NCI-H1694 (cell line): ENCODE measurements at places on chromosomes 16 and 17.

DNA sequence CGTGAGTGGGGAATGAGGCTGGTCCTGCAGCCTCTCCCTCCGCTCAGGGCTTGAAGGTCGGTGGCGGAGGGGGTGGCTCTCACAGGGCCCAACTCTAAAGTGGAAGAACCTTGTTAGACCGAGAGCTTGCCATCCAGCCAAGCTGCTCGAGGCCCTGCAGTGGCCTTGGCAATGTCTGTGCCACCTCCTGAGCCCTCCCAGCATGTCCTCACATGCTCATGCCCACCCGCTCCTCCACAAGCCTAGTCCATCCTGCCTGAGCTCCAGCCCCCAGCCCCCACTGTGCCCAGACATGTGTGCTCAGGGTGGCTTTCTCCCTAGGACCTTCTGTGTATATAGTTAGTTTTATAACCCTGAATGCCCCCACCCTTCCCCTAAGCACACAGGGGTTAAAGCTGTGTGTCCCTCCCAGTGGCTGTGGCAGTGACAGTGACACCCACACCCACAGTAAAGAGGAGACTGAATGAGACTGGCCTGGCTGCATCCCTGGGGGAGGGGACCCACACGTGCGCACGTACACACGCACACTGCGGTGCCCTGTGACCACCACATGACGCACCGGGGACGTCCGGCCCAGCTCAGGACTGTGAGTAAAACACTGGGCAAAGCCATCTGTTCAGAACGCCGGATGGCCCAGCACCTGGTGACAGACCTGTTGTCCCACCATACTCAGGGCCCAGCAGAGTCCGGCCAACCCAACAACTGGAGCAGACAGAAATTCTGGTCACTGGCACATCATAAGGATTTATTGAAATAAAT is 15.6 kb downstream of the PDK2 start:
- no peak for DNase-seq

GRCh38 chr17:59002848-59003247 is 103.8 kb downstream of the TRIM37 start:
- no peak for DNase-seq

GRCh38 chr17:50203604-50204345 is 2.3 kb upstream of the COL1A1 start:
- DNase-seq = no peak

GRCh38 chr16:50297301-50298074 is 31.1 kb downstream of the ADCY7 start:
- DNase-seq = no peak

DNA sequence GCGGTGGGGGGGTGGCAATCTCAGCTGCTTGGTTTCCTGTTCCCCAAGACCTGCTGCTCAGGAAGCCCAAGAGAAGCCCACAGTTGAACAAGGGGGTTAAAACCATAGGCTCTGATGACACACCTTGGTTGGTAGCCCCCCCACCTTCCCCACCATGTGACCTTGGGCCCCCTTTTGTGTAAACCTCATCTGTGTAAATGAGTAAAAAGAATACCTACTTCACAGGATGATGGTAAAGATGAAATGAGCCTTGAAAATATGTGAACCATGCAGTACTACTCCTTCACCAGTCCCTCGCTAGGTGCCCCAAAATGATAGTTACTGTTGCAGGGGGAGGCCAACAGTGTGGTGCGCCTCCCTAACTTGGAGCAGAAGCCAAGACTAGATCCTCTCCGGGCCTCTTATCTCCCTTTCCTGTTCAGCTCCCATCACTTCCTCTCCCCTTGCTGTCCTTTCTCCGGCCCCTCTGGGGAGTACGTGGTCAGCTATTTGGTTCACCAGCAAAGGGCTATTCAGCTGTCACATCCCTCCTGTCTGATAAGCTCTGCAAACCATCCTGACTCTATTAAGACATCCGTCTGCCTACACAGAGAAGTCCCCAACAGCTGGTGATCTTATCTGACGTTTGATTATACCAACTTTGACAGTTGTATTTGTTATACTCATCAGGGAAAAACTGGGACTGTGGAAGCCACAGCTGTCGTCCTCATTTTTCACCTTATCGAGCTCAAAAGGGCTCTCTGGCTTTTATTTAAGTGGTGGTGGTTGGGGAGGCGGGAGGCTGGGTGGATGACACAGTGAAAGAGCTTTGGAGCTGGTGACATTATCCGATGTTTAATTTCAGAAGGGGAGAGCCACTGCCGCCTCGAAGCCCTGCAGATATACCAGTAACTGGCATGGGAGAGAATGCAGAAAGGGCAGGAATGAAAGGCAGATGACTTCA is 19.9 kb downstream of the DCAKD start:
- DNase-seq = peak; percentile 71

DNA sequence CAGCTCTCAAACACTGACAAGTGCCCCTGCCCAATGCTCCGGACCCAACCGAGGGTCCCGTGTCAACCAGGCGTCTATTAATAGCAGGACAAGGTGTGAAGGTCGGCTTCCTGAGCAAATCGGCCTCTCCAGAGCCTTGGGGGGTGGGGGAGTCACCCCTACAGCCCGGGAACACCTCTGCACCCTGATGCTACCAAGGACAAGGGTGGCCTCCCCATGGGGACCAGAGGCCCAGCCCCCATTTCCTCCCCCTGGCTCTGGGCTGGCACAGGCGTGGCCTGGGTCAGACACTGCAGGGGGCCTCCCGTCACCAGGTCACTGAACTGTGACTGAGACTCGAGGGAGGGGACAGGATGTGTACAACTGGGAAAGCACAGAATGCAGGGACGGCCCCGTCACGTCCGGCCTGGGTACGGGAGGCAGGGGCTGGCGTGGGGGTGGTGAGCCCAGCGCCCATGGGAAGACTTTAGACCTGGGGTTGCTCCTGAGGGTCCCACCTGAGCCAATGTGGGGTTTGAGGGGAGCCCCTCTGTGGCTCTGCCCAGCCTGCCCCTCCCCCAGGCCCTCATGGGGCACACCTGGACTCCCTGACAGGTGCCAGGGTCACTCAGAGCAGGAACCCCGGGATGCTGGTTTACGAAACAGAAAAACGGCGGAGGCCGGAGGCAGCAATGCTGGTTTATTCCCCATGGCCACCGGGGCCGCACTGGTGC is 579 bp upstream of the CYBA start:
- no peak for DNase-seq

GRCh38 chr16:73610160-73610559 is 562.2 kb upstream of the ZFHX3 start:
- DNase-seq = no peak
